Right lung (tissue), 10 donors: ENCODE measurements at places on chromosomes 7 and 10.
A peak's percentile ranks its signal among the peaks of the same experiment; 100 is the strongest.

DNA sequence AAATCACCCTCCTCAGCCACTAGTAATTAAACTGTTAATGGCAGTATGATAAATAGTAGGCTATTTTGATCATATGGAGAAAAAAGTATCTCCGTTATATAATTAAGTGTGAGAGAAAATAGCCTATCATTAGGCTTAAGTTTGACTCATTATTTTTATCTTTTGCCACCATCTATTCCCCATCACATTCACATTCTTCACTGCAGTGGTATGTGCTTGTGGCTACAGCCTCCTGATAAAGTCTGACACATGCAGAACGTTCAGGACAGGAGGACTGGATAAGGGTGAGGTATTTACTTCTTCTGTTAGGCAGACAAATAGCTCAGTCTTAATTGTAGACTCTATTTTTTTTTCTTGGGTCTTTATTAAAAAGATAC, 5.8 kb downstream of the NEBL start:
- DNase-seq: peak; percentile 48

- no peak for DNase-seq
Observed at GRCh38 chr7:27192546-27193334, 7.2 kb downstream of the HOXA13 start.

- DNase-seq: no peak
Observed at GRCh38 chr10:88091490-88092061, 228.2 kb downstream of the PTEN start.

DNA sequence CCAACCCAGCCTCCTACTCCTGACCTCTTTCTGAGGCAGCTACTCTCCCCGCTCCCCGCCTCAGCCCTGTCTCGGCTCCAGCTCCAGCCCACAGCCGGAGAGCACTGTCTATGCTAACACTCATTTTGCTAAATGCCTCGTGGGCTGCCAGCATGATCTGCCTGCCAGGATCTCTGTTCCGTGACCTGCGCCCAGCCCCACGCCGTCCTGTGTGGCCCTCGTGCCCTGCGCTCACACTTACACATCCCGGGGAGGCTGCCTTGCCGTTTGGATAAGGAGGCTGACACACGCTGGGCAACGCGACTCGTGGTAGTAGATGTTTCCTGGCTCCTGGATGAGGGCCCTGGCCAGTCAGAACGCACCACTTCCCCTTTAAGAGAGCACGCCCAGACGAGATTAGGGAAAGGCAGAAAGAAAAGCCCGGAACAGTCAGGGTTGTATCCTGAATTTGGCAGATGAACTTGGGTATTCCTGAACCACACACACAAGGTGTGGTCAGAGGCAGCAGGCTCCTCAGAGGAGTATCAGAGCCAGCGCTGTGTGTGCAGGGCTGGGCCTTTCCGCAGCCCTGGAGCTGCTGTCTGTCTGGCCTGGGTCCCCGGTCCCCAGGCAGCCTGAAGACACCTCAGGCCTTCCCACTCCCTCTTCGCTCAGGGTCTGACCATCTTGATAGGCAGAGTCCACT, 97.7 kb upstream of the EFCAB10 start:
- DNase-seq: peak; percentile 66

GRCh38 chr10:24706479-24707118, 17.1 kb downstream of the ARHGAP21 start:
- DNase-seq: peak; percentile 29

DNA sequence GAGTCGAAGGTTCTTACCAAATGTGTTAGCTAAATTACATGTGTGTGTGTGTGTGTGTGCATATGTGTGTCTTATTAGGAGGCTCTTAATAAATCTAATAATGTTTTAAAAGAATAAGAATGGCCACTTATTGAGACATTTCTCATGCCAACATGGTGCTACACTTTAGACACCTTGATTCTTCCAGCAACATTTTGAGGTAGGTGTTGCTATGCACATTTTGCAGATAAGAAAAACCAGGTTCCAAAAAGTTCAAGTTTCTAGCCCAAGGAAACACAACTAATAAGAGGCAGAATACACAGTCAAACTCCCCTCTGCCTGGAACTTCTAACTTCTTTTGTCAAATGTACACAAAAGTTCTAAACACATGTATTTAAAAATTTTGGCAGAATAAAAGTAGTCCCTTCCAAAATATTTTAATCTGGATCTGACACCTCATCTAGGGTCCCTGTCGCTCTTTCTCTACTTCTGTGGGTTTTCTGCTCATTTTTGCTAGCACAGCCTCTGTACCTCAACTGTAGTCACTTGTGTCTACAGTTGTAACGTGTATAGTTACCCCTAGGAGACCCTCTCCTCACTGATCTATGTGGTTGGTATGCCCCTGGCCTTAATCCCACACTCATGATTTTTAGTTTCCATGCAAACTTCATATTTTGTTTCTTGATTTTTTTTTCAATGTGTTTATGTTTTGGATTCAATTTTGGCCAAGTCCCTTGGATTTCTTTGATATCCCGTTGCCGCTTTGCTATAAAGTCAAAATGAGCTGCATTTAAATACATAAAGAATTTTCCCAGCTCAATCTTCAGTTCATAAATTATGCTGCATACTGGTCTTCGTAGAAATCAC, 4.3 kb downstream of the ANKRD1 start:
- peak; percentile 54 for DNase-seq

GRCh38 chr10:68792115-68792514, 35.2 kb upstream of the STOX1 start:
- DNase-seq: no peak
